Activated CD8-positive, alpha-beta memory T cell treated with anti-CD3 and anti-CD28 coated beads for 1 hour (primary cell): ENCODE measurements at places on chromosomes 16 and 17.

GRCh38 chr17:53896047-53896446 is 73.3 kb downstream of the KIF2B start:
- DNase-seq: no peak

DNA sequence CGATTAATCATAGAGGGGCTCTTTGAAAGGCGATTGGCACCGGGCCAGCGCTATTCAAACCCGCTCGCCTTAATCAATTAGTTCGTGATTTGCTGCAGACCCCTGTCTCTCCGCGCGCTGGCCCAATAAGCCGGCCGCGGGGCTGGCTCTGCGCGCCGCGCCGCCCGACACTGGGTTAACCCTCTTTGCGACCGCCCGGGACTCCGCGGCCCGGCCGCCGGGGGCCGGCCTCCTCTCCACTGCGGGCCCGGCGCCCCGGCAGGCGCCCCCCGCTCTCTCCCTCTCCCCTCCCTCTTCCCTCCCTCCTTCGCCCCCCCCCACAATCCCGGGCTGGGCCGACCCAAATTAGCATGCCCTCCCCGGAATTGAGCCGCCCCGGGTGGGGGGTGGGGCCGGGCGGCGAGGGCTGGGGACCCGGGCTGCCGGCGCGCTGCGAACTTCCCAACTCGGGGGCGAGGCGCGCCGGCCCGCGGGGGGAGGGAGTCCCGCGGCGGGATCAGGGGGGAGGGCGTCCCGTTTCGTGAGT is 428 bp upstream of the SALL1 start:
- no peak for DNase-seq

DNA sequence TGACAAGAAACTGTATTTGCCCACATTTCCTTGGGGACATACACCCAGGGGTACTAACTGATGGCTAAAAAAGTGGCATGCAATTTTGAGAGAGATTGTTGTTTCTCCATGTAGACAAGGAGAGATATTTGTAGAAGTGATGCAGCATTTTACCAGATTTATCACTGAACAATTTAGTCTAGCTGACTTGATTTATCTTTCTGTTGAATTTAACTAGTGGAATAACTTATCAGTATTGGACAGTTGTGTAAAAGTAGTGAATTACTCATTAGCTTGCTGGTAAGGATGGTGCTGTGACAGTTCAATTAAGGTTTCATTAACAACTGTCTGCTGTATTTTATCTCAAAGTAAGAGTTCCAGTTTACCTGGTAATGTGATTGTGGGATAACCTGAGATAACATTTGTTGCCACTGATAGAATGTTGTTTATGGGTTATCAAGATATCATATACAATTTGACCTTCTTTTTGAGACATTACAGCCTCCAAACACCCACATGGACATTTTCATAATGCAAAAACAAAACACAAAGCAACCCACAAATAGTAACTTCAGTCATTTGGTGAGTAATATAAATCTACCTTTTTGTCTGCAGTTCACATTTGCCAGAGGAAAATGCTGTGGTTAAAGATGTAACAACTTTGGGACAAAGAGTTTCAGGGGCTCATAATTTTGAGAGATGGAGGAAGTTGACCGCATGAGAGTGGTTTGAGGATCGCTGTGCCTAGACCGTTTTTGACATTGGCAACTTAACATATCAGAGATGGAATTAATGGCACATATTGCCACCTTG is 3.8 kb downstream of the NLK start:
- no peak for DNase-seq

GRCh38 chr17:38891441-38891840 is 21.6 kb downstream of the LASP1 start:
- DNase-seq: no peak

- DNase-seq: peak; percentile 47
Observed at GRCh38 chr17:19447085-19447583, 36.1 kb downstream of the RNF112 start.

GRCh38 chr17:18251204-18251603 is 7.3 kb downstream of the FLII start:
- no peak for DNase-seq

GRCh38 chr16:56419740-56420548 is 5.4 kb downstream of the AMFR start:
- DNase-seq: no peak

DNA sequence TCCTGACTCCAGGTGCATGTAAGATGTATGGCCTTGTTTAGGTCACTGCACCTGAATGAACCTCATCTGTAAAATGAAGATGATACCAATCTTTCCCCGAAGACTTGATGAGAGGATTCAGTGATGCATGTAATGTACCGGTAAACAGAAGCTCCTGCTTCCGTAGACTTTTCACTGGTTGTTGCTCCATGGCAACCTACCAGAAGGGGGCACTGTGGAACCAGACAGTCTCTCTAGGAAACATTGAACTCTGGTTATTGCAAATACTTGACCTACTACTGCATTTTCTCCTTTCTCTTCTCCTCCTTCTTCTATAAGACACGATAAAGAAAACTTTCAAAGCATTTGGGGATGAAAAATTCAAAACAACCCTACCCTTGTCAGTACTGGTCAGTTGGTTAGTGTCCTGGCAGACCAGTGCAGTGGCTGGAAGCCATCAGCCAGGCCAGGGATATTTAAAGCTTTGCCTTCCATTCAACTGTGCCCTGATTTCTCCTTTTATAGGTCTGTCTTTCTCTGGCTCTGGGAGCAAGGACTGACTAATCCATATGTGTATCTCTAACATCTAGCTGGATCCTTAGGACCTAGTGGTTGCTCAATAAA is 667.4 kb upstream of the SALL1 start:
- DNase-seq: no peak

DNA sequence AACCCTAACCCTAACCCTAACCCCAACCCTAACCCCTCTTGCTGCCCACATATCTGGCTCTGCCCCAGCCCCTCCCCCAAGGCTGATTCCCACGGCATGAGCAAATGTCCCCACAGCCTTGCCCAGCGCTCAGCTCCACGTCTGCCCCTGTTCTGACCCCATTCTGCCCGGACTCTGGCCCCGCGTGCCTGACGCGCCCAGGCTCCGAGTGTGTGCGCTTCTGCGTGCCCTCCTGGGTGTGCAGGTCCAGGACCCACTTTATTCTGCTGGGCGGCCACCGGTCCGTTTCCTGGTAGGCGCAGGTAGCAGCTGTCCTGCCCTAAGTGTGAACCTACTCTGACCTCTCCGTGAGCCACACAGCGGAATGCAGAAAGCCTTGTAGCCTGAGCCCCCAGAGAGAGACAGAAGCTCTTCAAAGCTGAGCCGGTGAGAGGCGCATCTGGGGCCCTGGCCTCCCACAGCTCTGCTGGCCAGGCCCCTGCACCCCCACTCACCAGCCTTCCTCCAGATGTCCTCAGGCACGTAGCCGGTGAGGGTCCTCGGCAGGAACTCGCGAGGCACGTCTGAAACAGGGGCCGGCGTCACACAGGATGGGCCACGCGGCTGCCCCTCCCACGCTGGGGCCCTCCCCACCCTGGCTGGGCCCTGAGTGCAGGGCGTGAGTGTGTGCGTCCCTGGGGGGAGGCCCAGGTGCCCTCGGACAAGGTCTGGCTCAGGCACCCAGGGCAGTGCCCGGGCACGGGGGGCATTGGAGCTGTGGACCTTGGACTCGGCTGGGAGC is 14.0 kb upstream of the PABPN1L start:
- no peak for DNase-seq

DNA sequence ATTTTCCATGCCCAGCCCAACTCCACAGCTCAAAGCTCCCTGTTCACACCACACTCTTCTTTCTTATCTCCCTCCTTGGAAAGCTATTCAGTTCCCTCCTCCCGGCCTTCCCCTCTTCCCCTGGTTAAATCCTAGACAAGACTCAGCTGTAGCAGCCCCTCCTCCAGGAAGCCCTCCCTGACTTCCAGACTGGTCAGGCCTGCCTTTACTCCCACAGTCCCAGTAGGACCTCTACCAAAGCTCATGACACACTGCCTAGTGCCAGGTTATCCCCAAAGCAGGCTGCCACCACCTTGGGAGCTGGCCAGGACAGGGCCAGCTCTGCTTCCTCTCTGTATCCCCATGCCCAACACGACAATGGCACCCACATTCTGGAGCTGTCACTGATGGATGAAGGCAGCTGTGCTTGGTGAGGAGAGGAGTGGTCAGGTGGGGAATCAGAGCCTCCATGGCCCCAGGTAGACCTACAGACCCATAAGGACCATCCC is 50.0 kb downstream of the BEAN1 start:
- no peak for DNase-seq

- DNase-seq: no peak
Observed at GRCh38 chr16:27547134-27547533, 2.6 kb downstream of the GTF3C1 start.

DNA sequence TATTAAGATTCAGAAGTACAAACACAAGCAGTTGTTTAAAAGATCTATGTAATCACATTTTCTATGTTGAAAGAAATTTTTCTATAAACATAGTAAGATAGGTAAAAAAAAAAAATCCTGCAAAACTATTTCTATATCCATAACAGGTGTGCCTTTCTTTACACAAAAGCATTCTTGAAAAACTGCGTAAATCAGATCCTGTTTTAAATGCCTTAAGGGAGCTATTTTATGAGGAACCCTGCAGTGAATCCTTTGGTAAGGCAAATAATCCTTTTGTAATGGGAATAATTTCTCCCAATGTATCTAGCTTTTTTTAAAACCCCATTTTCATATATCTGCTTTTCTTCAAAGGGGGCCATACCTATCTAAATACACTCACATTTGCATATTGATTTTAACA is 157.3 kb downstream of the AATF start:
- DNase-seq: no peak

DNA sequence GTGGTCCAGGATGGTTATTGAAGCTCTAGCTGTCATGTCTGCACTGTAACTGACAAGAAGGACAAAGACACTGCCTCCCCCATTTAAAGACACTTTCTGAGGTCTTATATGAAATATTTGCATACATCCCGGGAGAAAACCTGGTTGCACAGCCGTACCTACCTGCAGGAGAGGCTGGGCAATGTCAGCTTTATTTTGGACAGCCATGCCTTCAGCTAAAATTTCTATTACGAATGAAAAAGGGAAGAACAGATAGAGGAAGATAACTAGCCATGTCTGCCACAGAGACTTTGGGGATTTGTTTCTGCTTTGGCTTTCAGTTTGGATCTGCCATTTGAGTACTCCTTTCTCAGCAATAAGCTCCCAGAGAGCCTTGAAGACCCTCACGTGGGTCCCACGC is 19.0 kb downstream of the SLC7A6 start:
- DNase-seq: no peak

- peak; percentile 26 for DNase-seq
Observed at GRCh38 chr17:47802341-47803022, 19.1 kb downstream of the OSBPL7 start.

DNA sequence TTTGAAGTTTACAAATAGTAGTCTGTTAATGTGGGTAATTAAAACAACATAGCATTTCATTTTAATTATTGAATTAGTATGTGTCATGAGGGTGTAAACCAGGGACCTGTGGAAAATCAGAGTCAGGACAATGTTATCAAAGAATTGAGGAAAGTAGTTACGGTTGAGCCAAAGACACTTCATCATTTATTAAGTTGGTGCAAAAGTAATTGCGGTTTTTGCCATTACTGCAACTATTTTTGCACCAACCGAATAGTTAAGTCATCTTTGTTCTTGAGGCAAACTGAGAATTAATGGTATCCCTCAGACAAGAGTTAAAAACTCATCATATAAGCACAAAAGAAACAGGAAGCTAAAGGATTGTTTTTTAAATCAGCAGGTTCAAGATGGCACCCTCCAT is 593.7 kb downstream of the KCNJ2 start:
- DNase-seq: no peak

GRCh38 chr16:82874672-82875071 is 247.9 kb downstream of the CDH13 start:
- DNase-seq: no peak

GRCh38 chr16:58154345-58154744 is 25.2 kb upstream of the CFAP20 start:
- no peak for DNase-seq

DNA sequence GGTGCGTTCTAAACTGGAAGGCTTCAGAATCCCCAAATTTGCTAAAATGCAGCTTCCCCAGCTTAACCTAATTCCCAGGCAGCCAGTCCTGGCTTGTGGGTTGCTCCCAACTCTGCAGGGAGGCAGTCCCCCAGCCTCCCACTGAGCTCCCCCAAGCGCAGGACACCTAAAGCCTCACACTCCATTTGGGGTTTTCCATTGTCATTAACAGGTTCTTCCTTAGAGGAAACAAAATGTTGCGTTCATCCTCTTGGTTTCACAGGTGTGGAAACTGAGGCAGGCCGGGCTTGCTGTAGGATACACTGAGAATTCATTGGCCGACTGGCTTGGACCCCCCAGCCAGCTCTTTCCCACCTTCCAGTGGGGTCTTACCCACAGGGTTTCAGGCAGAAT is 2.3 kb upstream of the TAC4 start:
- no peak for DNase-seq

DNA sequence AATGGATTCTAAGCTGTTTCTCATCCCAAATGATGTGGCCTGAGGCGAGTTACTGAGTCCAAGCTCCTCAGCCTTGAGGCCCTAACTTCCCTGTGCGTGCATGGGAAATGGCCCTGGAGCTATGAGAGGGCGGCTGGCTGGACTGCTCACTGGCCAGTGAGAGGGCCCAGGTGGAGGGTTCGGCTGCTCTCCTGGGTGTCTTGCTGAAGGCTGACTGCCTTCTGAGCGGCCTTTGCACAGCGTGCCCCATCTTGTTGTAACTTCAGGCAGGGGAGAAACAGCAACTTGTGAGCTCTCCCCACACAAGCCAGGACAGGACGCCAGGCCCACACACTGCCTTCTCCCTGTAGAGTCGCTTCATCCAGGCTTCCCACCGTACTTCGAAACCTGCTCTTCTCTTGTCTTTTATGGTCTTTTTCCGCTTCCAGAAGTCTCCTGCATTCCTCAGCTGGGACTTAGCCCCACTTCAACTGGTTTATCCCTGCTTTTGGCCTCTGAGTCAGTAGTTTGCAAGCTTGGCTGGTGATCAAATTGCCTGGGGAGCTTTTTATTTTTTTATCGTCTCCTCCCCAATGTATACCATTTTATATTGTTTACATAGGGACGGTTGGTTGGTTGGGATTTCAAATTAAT is 13.3 kb downstream of the CDH3 start:
- no peak for DNase-seq

DNA sequence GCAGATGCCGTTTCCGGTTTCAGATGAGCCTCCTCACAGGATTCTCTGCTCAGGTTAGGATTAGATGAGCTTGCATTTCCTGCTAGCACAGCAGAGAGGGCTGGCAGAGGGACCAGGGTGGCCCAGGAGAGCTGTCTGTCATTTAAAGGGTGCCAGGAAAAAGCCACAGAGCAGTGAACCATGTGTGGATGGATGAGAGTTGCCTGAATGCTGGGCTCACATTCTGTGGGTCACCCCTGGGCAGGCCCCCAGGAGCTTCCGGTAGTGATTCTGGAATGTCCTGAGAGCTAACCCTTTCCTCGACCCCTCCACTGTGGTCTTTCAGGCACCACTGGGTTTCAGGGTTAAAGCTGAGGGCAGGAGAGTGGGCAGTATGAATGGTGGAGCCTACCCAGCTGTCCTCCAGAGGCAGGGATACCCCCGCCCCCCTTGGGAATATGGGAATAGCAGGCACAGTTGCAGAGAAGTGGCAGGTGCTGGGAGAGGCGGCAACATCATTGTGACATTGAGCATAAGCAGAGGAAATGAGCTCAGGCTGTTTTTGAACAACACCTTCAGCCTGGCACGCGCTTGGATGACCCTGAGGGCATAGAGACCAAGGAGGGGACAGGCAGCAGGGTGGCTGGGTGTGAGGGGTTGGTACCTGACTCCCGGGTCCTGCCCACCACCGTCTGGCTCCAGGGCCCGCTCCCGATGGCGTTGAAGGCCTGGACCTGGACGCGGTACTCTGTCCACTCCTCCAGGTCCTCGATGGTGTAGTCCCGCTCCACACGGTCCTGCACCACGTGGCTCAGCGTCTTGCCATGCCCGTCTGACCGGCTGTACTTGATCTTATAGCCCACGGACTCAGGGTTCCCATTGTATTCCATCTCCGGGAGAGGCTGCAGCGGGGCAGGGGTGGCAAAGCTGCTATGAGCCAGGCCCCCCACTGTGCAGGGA is 83.0 kb upstream of the CDC42EP4 start:
- no peak for DNase-seq
